ENCODE measurements at places on chromosomes 5 and 9.
A peak's percentile ranks its signal among the peaks of the same experiment; 100 is the strongest.

DNA sequence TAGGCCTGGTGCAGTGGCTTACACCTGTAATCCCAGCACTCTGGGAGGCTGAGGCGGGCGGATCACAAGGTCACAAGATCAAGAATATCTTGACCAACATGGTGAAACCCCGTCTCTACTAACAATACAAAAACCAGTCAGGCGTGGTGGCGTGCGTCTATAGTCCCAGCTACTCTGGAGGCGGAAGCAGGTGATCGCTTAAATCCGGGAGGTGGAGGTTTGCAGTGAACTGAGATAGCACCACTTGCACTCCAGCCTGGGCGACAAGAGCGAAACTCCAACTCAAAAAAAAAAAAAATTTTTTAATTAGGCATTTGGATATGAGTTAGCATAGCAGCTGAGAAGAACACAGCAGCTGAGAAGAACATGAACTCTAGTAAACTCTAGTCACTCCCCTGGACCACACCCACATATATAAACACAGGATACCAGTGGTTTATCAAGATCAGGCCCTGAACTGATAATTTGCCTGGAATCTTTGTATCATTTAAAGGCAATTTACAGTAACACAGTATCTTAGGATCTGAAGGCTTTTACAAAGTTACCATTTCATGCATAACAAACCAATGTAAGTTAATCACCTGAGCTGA is 4.6 kb upstream of the UGCG start:
- peak; percentile 87 for DNase-seq

- DNase-seq: no peak
These were observed 1.9 kb upstream of the DCAF10 start for GRCh38 chr9:37798677-37799076.

- peak; percentile 20 for DNase-seq
These were observed 2385.2 kb upstream of the C9orf72 start for GRCh38 chr9:29958469-29958868.

DNA sequence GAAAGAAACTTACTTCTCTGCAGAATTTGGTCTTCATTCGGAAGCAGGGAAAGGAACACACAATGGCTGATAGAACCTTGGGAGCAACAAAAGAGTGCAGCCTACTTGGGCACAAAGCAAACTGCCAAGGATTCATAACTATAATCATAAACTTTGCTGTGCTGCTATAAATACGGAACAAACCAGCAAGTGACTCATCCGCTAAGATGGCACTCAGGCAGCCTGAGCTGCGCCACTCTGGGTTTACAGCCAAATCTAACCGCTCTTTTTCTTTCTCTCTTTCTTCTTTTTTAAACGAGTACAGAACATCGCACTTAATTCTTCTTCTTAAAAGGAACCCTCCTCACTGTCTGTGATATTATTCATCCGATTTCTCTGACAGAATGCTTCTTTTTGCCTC is 81.1 kb downstream of the PTPN3 start:
- DNase-seq: no peak

DNA sequence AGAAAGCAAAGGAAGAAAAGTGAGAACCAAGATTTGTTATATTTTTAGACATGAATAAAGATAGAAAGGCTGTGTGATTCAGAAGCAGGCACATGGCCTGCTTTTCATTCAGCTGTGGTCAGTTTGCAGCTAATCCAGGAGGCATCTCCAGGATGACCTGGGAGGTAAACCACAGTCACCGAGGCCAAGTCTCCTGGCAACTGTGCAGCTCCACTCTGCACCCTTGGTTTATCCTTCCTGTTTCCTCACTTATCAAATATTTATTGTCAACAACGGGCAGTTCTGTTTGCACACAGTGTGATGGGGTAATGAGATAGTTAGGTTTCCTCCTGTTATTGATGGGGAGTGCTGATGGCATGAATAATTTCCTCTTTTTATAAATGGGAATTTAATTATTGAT is 243.0 kb downstream of the PSAT1 start:
- DNase-seq: peak; percentile 94

GRCh38 chr9:83355024-83355444 is 183.2 kb downstream of the FRMD3 start:
- DNase-seq: peak; percentile 72

GRCh38 chr5:135988546-135988945 is 33.8 kb upstream of the LECT2 start:
- DNase-seq: no peak

DNA sequence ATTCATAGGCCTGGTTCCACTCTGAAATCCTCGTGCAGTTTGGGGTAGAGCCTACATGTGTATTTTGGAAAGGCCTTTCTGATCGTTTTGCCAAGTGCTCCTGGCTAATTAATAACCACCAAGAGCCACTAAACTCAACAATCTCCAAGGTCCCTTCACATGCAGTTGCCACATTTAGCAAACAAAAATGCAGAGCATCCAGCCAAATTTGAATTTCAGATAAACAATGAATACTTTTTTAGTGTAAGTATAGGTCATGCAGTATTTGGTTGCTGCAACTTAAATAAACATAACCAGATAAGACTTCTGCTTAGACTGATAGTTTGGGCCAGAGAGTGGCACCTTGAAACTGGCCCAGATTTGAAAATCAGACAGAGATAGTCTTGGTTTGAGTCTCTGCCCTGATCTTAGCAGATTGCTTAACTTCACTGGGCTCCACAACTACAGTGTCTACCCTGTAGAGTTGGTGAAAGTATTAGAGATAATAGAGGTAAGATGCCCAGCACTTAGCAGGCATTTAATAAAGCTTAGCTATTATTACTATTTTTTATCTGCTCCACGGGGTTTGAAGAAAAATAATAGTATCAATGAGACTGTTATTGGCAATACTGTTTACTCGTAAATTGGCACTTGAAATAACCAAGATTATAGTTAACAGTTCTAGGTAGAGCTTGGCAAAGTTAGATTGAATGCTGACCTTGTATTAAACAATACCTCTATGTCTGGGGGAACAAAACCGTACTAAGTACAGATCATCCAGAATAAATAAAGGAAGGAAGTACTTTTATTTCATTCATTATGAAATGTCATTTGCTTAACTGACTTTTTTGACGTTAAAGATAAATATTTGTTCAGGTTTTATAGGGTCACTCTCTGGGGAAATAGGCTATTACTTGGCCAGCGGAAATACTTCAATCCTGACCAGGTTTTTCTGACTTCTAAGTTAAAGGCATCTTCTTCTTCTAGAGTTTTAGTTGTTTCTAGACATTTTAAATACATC is 274.8 kb downstream of the DOCK8 start:
- no peak for DNase-seq
